ENCODE measurements at places on chromosomes 11 and 22. TPM values are rescaled to one million over a fixed set of nuclear protein-coding genes. Genes with fewer than 3 reads are reported as not detected.

Gene ALX4
- total RNA-seq, result under 0.01 TPM

Gene A4GALT
- total RNA-seq, result 31.4 TPM

Gene UBE2L6
- total RNA-seq, result 49.5 TPM

Gene YWHAH
- total RNA-seq, result 169 TPM

Gene CBX7
- total RNA-seq, result 11.9 TPM

Gene INSC
- total RNA-seq, result 0.97 TPM

Gene UPB1
- total RNA-seq, result not detected

Gene GGTLC2
- total RNA-seq, result not detected

Gene OR5M11
- not detected for total RNA-seq

Gene PRRG4
- total RNA-seq, result under 0.01 TPM

Gene C22orf42
- not detected for total RNA-seq

Gene TUBA8
- total RNA-seq, result 1.2 TPM

Gene OR6A2
- total RNA-seq, result 0.76 TPM

Gene MOV10L1
- total RNA-seq, result 0.43 TPM

Gene ANO3
- total RNA-seq, result not detected

Gene IL17REL
- total RNA-seq, result not detected

Gene TEX54
- not detected for total RNA-seq

Gene OR8G1
- total RNA-seq, result 0.43 TPM

Gene MB
- total RNA-seq, result not detected

Gene OR5D16
- total RNA-seq, result not detected

Gene RBX1
- 44.6 TPM for total RNA-seq

Gene CENPM
- total RNA-seq, result 7.8 TPM

Gene OSBPL5
- 42.9 TPM for total RNA-seq

Gene OR6T1
- total RNA-seq, result not detected

Gene MYOD1
- not detected for total RNA-seq

Gene RAG2
- total RNA-seq, result not detected

Gene TSGA10IP
- not detected for total RNA-seq

Gene TRIM29
- 13.1 TPM for total RNA-seq

Gene SEZ6L
- 0.11 TPM for total RNA-seq

Gene HSPB2
- 1.7 TPM for total RNA-seq

Gene MS4A4E
- not detected for total RNA-seq

Gene FGF19
- total RNA-seq, result not detected

Gene NLRP6
- not detected for total RNA-seq

Gene MAP6
- 2.6 TPM for total RNA-seq

Gene TUG1
- total RNA-seq, result 93.1 TPM

Gene MOGAT2
- 0.13 TPM for total RNA-seq

Gene MAJIN
- not detected for total RNA-seq

Gene MAPK11
- total RNA-seq, result 5.2 TPM

Measured in articular chondrocyte of knee joint (primary cell).